ENCODE measurements at places on chromosomes 6 and 20.

DNA sequence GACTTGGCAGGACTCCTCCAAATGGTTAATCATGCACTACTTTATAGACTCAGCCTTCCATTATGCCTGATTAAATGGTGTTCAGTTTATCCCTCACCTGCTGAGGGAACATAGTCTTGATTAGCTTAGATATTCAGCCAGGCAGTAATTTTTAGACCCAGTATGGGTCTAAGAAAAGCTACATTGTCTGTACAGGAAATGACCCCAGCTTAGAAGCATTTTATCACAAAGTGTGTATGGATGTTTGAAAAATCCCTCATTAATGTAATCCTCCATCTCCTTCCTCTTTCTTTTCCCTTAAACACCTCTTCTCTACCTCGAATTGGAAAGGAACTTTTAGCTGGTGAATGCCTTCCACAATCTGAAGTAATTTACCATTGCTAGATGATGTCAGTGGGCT is 252.2 kb upstream of the BMP2 start:
- DNase-seq, result no peak

DNA sequence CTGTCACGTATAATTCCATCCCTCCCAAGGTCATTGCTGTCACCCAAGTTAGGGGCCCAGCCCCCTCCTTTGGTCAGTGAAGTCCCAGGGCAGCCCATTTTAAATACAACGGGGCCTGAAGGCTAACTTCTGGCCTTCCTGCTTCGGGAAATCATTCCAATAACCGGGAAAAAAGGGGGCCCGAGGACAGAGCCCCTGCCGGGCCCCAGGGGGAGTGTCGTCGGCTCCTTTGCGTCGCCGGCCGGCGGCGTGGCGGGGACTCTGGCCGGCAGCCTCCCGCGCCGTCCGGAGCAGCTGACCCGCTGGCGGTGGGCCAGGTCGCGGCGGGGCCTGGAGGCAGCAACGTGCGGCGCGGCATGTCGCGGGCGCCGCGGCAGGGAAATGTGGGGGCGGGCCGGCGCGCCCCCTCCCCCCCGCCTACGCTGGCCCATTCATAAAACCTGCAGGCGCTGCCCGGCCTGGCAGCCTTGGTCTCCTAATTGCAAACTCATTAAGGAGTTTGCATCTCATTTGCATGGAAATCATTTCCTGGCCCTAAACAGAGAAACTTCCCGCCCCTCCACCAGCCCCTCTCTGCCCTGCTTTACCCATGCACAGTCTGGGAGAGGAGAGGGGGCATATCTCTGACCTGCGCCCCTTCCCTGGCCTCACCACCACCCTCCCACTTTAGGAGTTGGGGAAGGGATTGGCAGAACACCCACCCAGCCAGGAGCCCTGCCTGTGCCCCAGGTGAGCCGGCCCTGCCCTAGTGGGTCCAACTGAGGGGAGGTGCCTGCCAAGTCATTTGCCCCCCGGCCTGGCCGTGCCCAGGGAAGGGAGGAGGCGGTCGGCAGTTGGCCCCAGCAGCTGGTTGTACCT is 50.7 kb downstream of the MRPL14 start:
- peak; percentile 66 for DNase-seq

DNA sequence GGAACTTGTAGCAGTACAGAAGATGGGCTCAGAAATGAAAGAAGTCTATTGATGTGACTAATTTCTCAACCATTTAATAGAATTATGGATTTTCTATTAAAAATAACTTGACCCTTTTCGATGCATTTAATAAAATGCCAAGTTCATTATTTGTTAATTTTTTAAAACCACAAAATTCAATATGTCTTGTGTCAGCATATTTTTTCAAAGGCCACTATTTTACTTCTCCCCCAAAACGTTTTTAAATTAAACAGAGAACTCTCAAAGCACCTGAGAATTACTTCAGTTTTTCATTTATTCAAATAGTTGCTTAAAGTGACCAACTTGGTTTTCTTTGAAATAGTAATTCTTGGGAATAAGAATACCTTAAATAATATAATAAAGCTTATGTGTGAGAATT is 8.6 kb downstream of the TOP1 start:
- no peak for DNase-seq

GRCh38 chr6:106747139-106747538 is 117.8 kb downstream of the QRSL1 start:
- DNase-seq, result no peak

GRCh38 chr6:27693766-27694546 is 218.2 kb downstream of the OR2B2 start:
- no peak for DNase-seq

DNA sequence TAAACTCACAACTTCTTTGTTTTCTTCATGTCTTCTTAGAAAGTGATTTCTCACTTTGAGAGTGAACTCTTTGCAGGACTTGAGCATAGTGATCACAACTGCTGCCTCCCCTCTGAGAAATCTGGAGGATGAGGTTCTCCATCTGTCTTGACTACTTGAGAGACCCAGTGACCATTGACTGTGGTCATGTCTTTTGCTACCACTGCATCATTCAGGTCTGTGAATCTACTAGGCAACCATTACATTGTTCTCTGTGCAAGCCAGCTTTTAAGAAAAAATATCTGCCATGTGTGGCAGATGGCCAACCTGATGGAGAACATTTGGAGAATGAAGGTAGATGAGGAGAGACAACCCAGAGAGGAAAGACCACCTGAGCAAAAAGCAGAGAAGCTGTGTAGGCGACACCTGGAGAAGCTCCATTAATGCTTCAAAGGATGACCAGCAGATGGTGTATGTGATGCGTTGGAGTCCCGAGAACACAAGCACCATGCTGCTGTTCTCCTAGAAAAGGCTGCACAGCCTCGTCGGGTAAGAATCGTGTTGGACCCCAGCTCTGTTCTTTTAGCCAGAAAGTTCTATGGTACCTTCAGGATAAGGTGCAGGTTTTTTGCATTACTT is 25.1 kb upstream of the TRIM26 start:
- DNase-seq, result no peak

- DNase-seq, result peak; percentile 84
These were observed 1.7 kb downstream of the SDCBP2 start for GRCh38 chr20:1327241-1327653.

DNA sequence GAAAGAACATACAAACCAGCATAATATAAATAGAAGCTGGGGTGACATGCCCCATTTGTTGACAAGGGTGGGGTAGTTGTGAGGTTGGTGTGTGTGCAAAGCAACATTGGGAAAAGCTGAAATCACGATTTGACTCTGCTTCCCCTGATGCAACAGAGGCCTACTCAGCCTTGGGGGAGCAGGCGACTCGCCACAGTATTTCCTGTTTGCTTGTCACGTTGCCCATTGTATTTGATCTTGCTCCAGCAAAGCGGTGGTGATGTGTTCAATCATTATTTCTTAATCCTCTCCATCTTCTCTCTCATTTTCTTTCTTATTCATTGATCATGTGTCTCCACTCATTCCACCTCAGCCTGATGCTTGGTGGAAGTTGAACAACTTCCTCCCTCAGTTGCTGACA is 165.8 kb upstream of the CITED2 start:
- DNase-seq, result no peak

DNA sequence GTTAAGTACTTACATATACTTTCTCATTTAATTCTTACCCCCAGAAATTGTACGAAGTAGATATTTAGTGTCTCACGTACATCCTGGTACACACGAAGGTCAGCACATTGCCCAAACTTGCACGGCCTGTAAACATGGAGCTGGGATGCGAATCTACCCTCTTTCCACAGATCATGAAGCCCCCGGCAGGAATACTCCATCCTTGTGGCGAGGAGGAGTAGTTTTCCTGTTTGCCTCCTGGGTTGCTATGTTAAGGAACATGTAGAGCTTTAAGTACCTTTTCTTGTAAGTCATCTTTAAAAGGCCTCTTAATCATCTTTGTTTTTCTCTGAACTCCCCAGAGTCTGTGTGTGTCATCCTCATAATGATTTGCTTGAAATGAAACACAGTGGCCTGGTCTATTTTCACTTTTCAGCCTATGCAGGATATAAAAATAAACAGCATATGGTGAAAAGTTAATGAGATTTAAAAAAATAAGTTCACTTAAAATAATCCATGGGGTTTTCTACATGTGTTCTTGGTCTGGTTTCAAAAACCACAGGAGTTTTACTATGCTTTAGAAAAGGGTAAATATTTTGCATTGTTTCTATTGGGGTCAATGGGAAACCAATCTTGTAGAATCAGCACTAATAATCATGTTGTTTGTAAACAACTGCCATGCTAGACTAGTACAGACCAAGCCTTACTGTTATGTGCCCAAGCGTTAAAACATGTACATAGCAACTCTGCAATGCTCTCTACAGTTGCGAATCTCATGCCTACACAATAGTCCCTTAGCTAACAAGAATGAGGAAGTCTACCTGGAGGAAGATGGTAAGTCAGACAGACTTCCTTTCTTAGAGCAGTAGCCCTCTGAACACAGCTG is 9.3 kb upstream of the ARID1B start:
- no peak for DNase-seq

GRCh38 chr20:47318027-47318585 is 38.4 kb downstream of the ZMYND8 start:
- peak; percentile 52 for DNase-seq

- no peak for DNase-seq
These were observed 182.3 kb downstream of the MTFR2 start for GRCh38 chr6:136067731-136068341.
